ENCODE measurements at places on chromosomes 4 and X. TPM values are rescaled to one million over a fixed set of nuclear protein-coding genes. Genes with fewer than 3 reads are reported as not detected.
A peak's percentile ranks its signal among the peaks of the same experiment; 100 is the strongest.

The ATP2B3 gene
- total RNA-seq: 0.46 TPM

The ZXDA gene
- total RNA-seq: 1.8 TPM

The MID1IP1 gene
- total RNA-seq: 40.4 TPM

The SSX2 gene
- total RNA-seq: not detected

DNA sequence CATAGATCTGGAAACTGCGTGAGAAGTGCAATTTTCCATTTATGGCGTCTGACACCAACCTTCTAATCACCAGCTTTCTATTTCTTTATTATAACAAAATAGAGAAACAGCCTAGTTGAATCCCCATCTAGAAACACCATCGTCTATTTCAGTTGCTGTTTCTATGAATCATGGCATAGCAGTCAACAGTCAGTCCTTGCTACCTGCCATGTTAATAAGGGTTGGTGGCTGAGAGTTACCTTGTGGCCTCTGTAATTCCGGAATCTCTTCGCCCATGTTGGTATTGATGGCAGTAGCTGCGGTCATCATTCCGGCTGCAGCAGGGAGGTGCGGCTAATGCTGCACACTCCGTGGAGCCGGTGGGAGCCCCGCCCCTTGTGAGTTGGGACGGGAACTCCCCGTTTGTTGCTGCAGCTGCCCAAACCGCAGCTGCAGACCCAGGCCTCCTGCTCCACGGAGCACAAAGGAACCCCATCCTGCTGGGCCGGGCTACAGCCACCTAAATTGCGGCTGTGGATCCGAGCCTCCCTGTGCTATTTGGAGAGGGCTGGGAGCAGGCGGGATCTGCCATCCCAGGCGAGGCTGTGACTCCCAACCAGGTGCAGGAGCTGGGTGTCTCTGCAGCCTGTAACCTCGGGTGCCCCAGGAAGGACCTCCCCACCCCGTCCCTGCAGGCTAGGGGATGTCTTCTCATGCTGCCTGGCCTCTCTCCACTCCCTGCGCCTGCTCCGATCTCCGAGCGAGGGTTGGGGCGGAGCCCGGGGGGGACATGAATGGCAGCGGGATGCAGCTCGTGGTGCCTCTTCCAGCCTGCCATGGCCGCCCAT lies 115.4 kb upstream of the STK26 start:
- no peaks in the 10 kb centered on the region for H3K27me3 ChIP-seq
- no peaks in the 10 kb centered on the region for H3K4me1 ChIP-seq
- no peak overlapping the region for H3K4me3 ChIP-seq
- no peak overlapping the region for H3K27ac ChIP-seq

- peak; percentile 2 for DNase-seq
- H3K27ac ChIP-seq: no peak overlapping the region
- no peaks in the 10 kb centered on the region for H3K4me1 ChIP-seq
- no peak overlapping the region for H3K4me3 ChIP-seq
These were observed 6.7 kb downstream of the SULT1B1 start for GRCh38 chr4:69753686-69754085.

- H3K4me1 ChIP-seq: no peaks in the 10 kb centered on the region
- DNase-seq: no peak
- H3K27me3 ChIP-seq: no peaks in the 10 kb centered on the region
- H3K27ac ChIP-seq: no peak overlapping the region
These were observed 91.6 kb upstream of the NLRP2B start for GRCh38 chrX:57771689-57772088.

GRCh38 chrX:152925835-152926234 lies 28.0 kb downstream of the ZNF185 start:
- DNase-seq: no peak
- peaks cover 3% of the 10 kb centered on the region for H3K4me1 ChIP-seq
- H3K4me3 ChIP-seq: no peak overlapping the region

- no peaks in the 10 kb centered on the region for H3K36me3 ChIP-seq
- no peaks in the 10 kb centered on the region for H3K27me3 ChIP-seq
- DNase-seq: no peak
- no peak overlapping the region for H3K27ac ChIP-seq
These were observed 366.5 kb upstream of the LCORL start for GRCh38 chr4:18388039-18388438.

DNA sequence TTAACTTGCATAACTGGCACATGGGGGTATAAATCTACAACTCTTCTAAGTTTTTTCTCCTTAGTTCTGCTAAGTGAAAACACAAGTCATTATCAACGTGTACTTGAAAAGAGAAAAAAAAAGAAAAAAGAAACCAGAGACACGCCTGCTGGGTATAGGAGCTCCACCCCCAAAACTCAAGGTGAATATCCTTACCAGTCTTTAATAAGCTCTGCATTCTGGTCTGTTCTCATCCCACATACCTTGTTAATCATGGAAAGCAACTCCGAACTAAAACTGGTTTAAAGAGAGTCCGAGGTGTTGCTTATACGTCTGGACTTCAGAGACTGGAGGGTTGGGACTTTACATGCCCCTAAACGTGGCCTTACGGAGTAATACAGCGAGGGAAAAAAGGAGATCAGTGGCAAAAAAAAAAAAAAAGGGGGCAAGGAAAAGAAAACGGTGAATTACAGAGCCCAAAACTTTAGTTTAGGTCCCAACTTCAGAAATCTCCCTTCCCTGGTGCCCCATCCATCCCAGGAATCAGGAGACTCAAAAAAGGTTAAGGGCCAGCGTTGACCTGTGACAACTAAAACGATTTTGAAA lies 1.0 kb downstream of the PGRMC2 start:
- peak; percentile 36 for DNase-seq
- peaks cover 2% of the 10 kb centered on the region for H3K36me3 ChIP-seq
- H3K4me1 ChIP-seq: peaks cover 4% of the 10 kb centered on the region
- no peaks in the 10 kb centered on the region for H3K27me3 ChIP-seq

GRCh38 chr4:147493307-147493706 lies 12.4 kb downstream of the EDNRA start:
- no peaks in the 10 kb centered on the region for H3K27me3 ChIP-seq
- DNase-seq: no peak
- H3K4me3 ChIP-seq: no peak overlapping the region
- H3K36me3 ChIP-seq: no peaks in the 10 kb centered on the region
- H3K4me1 ChIP-seq: peaks cover 29% of the 10 kb centered on the region

DNA sequence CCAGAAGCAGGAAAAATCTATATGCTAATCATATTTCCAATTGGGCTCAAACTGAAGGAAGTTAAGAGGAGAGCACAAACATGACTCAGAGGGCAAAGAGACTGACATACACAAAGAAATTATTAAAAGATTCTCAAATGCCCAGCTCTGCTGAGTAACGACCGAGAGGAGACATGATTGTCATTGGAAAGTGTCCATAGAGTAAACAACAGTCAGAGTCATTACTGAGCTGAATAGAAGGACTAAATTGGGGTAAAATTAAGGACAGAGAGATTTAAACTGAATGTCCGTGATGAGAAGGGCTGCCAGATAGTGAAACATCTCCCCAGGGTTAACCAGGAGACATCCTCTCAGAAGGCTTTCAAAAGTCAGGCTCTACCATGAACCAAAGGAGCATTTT lies 111.2 kb upstream of the GALNT7 start:
- H3K36me3 ChIP-seq: no peaks in the 10 kb centered on the region
- H3K27me3 ChIP-seq: no peaks in the 10 kb centered on the region
- H3K4me1 ChIP-seq: no peaks in the 10 kb centered on the region
- H3K4me3 ChIP-seq: no peak overlapping the region
- H3K27ac ChIP-seq: no peak overlapping the region

DNA sequence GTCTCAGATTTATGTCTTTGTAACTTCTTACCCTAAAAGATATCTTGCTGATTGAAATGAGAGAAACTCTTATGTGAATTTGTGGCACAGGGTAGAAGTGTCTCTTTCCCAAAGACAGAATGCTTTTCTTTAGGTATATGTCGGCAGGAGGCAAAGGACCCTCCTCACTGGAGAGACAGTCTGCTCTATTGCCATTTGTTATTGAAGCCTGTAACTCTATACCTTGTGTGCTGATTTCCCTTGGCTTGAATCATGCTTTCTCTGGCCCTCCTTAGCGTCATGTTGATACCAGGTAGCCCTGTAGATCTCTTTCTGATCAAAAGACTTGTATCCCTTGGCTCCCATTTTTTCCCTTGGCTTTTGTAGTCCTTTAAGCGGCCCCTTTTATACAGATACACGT lies 284.3 kb downstream of the CXXC4 start:
- no peak overlapping the region for H3K4me3 ChIP-seq
- H3K27me3 ChIP-seq: no peaks in the 10 kb centered on the region
- no peak for DNase-seq
- no peaks in the 10 kb centered on the region for H3K4me1 ChIP-seq

Measured in astrocyte (in vitro differentiated cells and primary cell).